Anterior cingulate cortex (tissue), 58 donors: ENCODE measurements at places on chromosomes 3 and 15.
A peak's percentile ranks its signal among the peaks of the same experiment; 100 is the strongest.

- peak; percentile 76 for DNase-seq
Measured at GRCh38 chr15:90956274-90957030, 1.8 kb downstream of the RCCD1 start.

DNA sequence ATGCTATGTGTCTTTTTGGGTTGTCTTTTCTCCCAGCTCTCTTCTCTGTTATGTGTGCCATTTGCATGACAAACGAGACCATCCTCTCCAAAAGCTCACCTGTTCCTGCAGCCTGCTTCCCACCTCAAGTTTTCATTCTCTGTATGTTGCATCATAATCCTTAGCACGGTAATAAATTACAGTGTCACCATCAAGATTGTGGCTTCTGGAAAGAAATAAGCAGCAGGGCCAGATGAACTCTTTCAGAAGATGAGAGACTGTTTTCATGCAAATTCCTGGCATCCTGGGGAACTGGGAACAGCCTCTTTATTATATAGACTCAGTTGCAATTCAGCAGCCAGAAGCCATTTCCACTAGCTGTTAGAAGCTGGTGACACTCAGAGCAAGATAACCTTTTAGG is 436.7 kb downstream of the EPHB1 start:
- no peak for DNase-seq

DNA sequence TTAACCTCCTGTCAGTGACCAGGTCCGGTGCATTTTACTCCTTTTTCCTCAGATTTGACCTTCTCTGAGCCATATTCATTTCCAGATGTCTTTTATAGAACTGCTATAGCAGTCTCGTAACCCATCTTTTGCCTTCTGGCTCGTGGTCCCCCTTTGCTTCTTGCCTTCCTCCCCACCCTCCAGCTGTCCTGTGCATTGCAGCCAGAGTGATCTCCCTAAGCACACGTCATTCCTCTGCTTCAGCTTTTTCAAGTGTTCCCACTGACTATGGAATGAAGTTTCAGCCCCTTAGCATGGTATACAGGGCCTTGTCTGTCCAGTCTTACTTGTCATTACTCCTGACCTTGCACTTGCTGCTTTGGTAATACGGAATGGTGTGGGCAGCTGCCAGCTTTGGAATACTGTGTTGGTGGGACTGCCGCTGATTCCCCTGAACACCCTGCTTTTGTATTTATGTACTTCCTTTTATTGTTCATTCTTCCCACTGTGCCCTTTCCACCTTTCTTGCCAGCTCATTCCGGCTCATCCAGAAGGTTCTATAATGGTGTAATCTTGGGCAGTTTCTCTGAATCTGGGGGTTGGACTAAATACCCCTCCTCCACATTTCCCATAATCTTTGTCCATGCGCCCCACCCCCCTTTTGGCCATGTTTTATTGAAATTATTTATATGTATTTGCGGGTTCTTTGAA is 38.9 kb downstream of the SLC25A26 start:
- no peak for DNase-seq

DNA sequence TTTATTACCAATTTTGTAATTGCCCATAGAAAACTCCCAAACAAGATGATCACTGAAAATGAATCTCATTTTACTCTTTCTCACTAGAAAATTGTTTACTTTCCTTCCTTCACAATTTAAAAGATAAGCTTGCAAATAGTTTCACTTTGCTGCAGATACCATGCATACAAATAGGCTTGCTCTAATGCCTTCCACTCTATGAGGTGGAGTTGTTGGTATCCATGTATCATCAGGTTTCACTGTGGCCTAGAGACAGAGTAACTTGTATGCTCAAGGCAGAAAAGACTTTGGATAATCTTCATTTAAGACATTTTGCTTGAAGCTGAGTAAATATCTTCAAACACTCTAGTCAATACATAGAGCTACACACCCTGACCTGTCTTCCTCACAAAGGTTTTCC is 60.8 kb downstream of the RYK start:
- DNase-seq: no peak

GRCh38 chr3:49700453-49701128 is 11.2 kb downstream of the RNF123 start:
- DNase-seq: no peak

- no peak for DNase-seq
Measured at GRCh38 chr3:20849975-20850374, 664.0 kb upstream of the SGO1 start.

DNA sequence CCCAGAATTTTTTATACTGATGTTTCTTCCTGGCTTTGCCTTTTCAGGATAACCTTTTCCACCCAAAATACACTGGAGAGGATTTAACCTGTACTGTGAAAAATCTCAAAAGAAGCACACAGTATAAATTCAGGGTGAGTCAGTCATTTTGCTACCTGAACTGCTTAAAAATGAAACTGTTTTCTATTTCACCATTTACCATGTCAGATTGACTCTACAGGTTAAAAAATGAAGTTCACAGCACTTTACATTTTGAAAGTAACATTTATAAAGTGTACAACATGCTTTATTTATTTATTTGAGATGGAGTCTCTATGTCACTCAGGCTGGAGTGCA is 115.2 kb downstream of the GHSR start:
- DNase-seq: no peak

DNA sequence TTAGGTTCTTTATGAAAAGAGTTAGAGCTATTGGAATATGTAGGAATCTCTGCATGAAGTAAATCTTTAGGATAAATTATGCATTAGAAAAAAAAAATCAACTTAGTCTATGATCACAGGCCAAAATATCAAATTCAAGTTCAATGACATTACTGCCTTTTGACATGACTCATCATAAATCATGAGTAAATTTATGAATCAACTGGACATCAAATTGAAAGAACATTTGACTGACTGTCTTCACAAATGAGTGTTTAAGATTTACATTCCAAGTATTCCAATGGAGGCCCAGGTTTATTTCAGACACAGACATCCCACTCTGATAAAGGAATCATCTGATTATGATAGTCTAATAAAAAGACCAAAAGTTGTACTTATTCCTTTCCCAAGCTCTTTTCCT is 192.8 kb upstream of the TTC14 start:
- DNase-seq: no peak

DNA sequence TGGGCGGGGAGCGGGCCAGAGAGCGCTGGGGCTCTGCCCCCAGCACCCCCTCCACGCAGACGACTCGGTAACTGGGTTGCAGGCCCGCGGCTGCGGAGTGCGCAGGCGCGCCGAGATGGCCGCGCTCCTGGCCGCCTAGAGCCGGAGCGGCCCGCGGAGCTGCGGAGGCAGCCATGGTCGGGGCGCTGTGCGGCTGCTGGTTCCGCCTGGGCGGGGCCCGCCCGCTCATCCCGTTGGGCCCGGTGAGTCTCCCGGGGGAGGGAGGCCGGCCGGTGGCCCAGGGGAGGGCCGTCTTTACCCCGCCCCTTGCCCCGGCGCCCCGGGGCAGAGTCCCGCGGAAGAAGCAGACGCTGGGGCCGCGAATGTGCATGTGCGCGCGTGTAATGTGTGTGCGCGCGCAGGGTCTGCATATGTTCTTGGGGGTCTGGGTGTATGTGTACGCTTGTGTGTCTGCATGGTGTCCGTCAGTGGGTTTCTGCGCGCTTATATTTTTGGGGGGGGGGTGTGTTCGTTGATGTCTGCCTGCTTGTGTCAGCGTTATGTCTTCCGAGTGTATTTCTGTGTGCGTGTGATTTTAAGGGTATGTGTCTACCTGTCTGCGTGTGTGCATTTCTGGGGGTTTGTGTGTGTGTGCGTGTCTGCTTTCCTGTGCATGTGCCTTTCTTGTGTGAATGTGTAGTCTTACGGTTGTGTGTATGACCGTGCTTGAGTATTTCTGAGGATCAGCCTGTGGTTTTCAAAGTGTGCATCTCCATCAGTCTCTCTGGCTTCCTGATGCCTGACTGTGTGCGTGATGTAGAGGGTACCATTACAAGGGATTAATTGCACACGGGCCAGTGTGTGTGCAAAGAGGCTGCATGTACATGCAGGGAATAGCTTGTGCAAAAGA is at the start of gene ABHD14A:
ABHD14A (plus strand) TSS at position 102 of the 889 bp plus-strand sequence; CDS start at position 174, 72 bp downstream.
- DNase-seq: peak; percentile 51

DNA sequence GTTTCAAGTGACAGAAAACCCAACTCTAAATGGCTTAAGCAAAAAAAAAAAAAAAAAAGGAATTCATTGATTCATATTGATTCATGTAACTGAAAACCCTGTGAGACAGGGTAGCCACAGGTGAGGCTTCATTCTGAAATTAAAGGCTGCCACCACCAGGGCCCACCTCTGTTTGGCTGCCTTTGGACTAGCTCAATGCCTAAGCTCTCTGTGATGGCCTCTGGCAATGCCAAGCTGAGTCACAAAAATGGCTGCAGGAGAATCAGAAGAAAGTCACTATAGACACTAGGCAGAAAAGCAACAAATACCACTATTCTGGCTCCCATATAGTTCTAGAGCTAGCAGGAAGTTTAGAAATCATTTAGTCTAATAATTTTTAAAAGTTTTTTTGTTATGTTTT is 38.2 kb upstream of the GYG1 start:
- no peak for DNase-seq

- no peak for DNase-seq
Measured at GRCh38 chr3:29092348-29092747, 188.5 kb upstream of the RBMS3 start.

DNA sequence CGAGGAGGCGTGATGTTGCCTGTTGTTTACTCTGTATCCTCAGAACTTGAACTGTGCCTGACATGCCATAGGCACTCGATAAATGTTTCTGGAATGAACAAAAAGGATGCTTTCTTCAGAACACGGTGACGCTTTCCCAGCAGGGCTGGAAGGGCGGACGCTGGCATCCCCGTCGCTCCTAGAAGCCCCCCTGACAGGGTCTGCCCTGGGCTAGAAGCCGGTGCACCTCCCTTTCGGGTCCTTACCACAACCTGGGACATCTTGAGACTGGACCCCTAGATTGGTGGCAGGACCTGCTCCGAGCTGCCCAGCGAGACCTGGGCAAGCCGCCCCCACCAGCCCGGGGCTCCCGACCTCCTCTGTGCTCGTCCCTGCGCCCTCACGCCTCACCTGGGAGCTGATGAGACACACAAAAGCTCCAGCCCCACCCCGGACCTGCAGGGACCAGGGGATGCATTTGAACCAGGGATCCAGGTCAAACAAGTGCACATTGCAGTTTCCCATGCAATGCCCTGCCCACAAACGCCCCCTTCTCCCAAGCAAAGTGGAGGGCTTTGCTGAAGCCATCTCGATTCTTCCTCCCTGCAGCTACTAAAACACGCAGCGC is 131.2 kb upstream of the MEF2A start:
- no peak for DNase-seq
